Neural crest cell (in vitro differentiated cells): ENCODE measurements at places on chromosomes 7 and 10. TPM values are rescaled to one million over a fixed set of nuclear protein-coding genes. Genes with fewer than 3 reads are reported as not detected.

GRCh38 chr7:98420966-98421612, 20.2 kb upstream of the BAIAP2L1 start:
- DNase-seq: peak; percentile 29

DNA sequence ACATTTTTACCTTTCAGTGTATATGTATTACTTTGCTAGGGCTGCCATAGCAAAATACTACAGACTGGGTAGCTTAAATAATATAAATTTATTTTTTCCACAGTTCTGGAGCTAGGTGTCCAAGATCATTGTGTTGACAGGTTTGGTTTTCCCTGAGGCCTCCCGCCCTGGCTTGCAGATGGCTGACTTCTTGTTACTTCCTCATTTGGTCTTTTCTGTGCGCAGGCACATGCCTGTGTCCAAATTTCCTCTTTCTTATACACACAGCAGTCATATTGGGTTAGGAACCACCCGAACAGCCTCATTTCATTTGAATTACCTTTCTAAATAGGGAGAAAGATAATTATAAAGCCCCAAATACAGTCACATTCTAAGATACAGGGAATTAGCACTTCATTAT, 521.6 kb upstream of the SORCS1 start:
- DNase-seq: no peak

DNA sequence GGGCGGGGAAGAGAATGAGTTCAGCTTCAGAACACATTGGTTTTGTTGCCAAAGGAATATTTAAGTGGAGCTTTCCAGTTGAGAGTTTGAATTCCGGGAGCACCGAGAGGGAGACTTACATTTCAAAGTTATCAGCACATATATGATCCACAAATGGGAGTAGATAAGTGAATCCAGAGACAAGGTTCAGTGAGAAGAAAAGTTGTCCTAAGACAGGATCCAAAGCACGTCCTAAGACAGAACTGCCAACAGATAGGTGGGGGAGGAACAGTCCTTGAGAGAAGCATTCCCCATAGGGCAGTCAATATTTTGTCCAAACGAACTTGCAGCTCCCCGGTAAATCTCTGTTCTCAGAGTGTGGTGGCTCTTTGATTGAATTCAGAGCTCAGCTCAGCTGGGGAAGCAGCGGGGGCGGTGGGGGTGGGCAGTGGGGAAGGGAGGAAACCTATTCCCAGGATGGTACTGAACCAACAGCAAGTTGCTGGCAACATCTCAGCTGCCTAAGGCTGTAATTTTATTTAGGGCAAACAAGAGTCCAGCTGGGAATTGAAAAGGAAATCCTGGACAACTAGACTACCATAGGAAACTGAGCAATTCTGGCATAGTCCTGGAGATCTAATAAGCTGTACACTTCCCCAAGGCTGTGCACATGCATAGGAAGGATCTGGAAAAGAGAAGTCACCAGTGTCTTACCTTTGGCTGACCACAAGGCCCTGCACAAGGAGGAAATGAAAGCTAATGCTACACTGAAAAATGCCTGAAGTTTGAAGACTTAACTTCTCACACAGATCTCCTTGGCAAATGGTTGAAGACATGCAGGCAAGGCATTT, 94.2 kb upstream of the CXCL12 start:
- DNase-seq: no peak

GRCh38 chr10:113610631-113611601, 52.9 kb downstream of the NRAP start:
- no peak for DNase-seq

GRCh38 chr10:5070648-5071410, 23.4 kb upstream of the AKR1C3 start:
- no peak for DNase-seq

DNA sequence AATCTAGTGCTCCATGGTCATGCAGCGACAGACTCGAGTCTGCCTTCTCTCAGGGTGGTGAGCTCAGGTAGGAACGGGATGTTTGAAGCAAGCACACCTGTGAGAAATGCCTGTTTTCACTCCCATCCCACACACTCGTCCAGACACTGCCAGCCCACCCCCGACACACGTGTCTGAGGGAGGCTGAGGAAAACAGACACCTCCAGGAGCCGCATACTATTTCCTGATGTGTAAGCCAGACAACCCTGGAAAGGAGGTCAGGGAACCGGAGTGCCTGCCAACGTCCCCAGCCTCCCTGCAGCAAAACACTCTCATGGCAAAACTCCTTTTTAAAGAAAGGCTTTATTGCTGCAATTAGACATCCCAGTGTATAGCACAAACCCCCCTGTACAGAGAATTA, 80.2 kb downstream of the ALOX5 start:
- DNase-seq: no peak

DNA sequence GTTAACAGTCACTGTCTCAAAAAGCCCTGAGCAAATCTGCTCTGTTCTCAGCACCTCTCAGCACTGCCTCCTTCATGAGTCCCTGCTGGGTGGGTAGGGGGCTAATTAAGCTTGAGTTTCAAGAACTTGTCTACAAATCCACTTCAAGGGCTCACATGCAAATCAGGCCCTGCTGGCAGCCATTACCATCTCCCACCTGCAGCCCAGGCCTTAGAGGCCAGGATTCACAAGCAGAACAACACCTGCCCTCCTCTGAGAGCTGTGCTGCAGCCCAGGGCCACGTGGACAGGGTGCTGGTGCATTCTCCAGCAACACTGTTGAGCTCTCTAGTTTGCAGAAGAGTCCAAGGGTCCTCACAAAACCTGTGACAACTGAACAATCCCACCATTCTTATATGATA, 119.2 kb downstream of the DPP6 start:
- DNase-seq: no peak

DNA sequence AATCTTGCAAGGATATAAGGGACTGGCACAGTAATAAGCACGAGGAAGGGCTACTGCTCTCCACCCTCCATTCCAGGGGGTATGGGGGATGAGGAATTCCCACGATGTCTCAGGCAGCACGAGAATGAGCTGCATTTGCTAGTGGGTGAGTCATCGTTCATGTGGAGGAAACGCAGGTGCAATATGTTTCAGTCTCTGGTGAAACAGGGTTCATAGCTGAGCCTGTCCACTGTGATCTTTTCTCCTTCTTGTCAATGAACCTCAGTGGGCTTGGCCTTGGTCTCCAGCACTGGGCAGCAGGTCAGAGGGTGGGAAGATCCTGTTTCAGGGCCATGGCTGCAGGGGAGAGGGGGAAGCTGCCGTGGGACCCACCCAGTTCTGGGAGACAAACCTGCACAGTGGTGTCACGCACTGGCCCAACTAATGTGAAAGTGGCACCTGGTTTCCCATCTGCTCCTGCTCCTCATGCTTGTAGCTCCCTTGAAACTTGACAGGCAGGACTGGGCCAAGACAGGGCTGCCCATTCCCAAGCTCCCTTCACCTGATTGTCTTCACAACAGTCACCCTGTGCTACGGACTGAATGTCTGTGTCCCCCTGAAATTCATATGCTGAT, 181.9 kb downstream of the USP6NL start:
- no peak for DNase-seq

DNA sequence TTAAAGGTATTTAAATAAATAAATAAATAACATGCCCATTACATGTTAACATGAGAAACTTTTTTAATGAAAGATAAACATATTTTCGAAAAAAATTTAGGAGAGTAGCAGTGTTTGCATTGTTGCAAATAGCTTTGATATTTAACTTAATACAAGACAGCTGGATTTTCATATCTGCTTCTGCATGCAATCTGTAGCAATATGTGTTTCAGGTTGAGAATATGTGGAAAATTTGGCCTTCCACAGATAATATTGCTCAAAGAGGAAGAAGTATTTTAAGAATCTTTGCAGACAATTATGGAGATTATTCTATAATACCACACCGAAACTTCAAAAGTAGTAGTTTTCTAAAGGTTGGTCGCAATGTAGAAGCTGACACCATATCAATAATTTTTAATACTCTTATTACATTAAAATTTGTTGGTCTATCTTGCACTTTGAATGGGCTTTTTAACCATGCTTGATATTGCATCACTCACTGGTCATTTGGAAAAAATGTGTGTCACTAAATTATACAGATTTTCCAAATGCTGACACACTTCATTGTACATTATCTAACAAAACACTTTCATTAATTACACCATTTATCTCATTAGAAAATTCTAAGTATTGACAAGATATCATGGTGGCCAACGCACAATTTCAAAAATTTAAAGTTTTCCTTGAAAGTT, 229.8 kb upstream of the HDAC9 start:
- no peak for DNase-seq

- no peak for DNase-seq
These were observed 175.3 kb upstream of the SH2B2 start for GRCh38 chr7:102111061-102112041.

GRCh38 chr7:37495574-37496184, 47.0 kb upstream of the ELMO1 start:
- no peak for DNase-seq

DNA sequence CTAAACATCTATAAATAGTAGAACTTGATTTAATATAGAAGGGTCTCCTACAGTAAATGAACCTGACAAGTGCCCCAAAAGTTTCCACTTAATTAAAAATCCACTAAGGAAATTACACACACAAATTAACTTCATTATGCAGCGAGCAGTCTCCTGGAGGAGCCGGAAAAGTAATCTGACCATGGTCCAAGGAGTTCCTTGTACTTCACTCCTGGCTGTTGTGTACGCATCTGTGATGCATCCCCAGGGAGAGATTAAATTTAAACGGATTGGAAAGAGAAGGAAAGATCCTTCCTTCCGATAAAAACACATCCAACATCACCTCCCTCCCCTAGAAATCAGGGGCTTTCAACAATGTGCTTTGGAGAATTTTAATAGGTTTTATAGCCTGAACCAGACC, 85.5 kb downstream of the PARD3 start:
- DNase-seq: no peak

- DNase-seq: no peak
These were observed 214.2 kb downstream of the PLXNA4 start for GRCh38 chr7:132362059-132362458.

DNA sequence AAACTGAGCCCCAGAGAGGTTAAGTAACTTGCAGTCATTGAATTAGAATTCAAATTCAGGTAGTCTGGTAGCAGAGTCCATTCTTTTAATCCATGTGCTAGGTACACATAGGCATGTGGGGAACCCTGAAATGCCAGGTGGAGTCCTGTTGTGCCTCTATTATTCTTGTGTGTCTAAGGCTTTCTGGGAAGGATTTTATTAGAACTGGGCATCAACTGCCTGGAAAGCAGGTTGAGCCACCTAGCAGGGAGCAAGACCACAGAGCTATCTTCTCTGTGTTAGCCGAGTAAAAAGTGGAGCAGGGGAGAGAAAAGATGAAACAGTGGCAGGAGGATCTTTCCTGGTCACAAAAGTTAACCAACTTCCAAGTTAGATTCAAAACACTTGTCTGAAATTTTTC, 494.6 kb downstream of the LRMDA start:
- no peak for DNase-seq

GRCh38 chr7:157485361-157485831, 148.6 kb downstream of the DNAJB6 start:
- DNase-seq: no peak

DNA sequence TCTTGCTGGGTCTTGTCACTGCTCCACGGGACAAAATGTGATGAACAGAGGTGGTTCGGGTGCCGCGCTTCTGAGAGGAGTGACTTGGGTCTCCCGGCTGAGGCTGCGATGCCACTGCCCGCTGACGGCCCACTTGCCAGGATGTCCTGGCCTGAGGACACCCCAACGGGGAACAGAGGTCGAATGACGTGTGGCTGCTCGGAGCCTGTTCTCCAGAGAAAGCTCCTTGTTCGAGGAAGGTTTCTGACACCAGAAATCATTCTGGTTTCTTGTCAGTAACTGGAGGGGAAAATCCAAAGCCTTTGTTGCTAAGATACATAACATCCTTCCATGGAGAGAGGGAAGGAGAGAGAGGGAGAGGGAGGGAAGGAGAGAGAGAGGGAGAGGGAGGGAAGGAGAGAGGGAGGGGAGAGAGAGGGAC, 236.4 kb downstream of the WDR37 start:
- DNase-seq: no peak

Gene ANXA8
- total RNA-seq: not detected in 2 replicates

Gene CCDC7
- total RNA-seq: 5.2 and 5.4 TPM in 2 replicates

Gene PUS7
- 38.0 and 44.0 TPM in 2 replicates for total RNA-seq

Gene LRRC4
- total RNA-seq: 67.5 and 67.6 TPM in 2 replicates

Gene PRLHR
- total RNA-seq: not detected in 2 replicates

Gene SOSTDC1
- 1.2 and 1.4 TPM in 2 replicates for total RNA-seq

Gene CYP3A7
- total RNA-seq: not detected in 2 replicates

Gene POR
- 123 and 126 TPM in 2 replicates for total RNA-seq

Gene ADARB2
- 1.6 and 1.8 TPM in 2 replicates for total RNA-seq

Gene PRKG1
- total RNA-seq: 4.4 and 4.5 TPM in 2 replicates
